Epithelial cell of proximal tubule (primary cell): ENCODE measurements at places on chromosomes 16 and 17. TPM values are rescaled to one million over a fixed set of nuclear protein-coding genes. Genes with fewer than 3 reads are reported as not detected.

The TLCD3B gene
- not detected in 2 replicates for total RNA-seq

The LGALS9B gene
- not detected in 2 replicates for total RNA-seq

The CDRT15 gene
- not detected in 2 replicates for total RNA-seq

The KCNJ16 gene
- 7.2 and 25.9 TPM in 2 replicates for total RNA-seq
